Natural killer cell treated with Interleukin-12 subunit alpha and Interleukin-12 subunit beta and Interleukin-15 and Interleukin-18, amount 100 ng/mL, for 72 hours (primary cell): ENCODE measurements at places on chromosomes 12 and 14. TPM values are rescaled to one million over a fixed set of nuclear protein-coding genes. Genes with fewer than 3 reads are reported as not detected.

Gene OR4K2
- total RNA-seq, result not detected

Gene KRT6A
- total RNA-seq, result not detected

Gene LRFN5
- total RNA-seq, result not detected

Gene SLCO1C1
- not detected for total RNA-seq

Gene P2RX2
- not detected for total RNA-seq

Gene PRKCH
- 182 TPM for total RNA-seq

Gene ACSM4
- not detected for total RNA-seq

Gene CMKLR1
- 0.26 TPM for total RNA-seq

GRCh38 chr14:63951021-63951420, 98.2 kb downstream of the SYNE2 start:
- H3K4me1 ChIP-seq, result peaks cover 9% of the 10 kb centered on the region
- no peak overlapping the region for H3K4me3 ChIP-seq
- DNase-seq, result no peak
- H3K27ac ChIP-seq, result no peak overlapping the region
- H3K36me3 ChIP-seq, result peaks cover 6% of the 10 kb centered on the region

GRCh38 chr12:19244312-19244711, 114.8 kb downstream of the PLEKHA5 start:
- peaks cover 5% of the 10 kb centered on the region for H3K4me1 ChIP-seq
- no peak overlapping the region for H3K4me3 ChIP-seq
- H3K27me3 ChIP-seq, result peaks cover 8% of the 10 kb centered on the region
- no peak for DNase-seq
- no peaks in the 10 kb centered on the region for H3K36me3 ChIP-seq

- no peak overlapping the region for H3K4me3 ChIP-seq
- no peaks in the 10 kb centered on the region for H3K27me3 ChIP-seq
- no peaks in the 10 kb centered on the region for H3K36me3 ChIP-seq
- no peak for DNase-seq
Measured at GRCh38 chr14:37673439-37673838, 78.0 kb downstream of the TTC6 start.

DNA sequence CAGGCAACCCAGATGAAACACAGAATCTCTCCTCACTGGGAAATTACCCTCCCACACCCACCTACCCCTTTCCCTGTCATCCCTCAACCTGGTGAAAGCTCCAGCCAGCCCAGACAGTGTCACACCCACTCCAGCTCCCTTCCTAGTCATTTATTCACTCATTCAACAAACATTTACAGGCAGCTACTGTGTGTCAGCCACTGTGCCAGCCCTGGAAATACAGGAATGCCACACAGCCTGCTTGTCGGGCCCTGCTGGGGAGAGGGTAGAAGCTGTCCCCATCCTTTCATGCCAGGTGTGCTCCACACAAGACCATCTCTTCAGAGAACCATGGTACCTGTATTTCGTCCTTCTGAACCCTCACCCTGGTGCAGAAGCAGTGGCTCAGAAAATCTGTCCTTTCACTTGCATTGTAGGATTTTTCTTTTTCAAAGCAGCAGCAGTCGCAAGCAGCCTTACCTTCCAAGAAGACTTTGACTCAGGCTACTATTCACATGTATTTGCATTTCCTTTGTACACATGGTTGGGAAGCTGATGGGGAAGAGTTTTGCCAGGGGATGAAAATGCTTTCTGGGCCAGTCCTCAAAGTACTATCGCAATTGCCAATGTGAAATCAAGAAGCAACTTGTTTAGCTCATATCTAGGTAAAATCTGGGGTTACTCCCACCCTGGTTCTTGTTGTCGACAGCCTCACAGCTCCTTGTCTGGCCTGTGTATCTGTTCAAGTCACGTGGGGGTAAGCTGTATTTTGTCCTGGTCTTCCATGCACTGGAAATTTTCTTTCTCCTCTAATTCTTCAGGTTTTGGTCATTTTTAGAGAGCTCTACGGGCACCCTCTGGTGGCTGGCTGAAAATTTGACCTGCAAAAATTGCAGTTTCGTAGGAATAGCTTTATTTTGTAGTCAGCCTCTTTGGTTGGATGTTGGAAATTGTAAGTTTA, 147.4 kb upstream of the EGLN3 start:
- peaks cover 2% of the 10 kb centered on the region for H3K4me1 ChIP-seq
- H3K36me3 ChIP-seq, result no peaks in the 10 kb centered on the region
- H3K27ac ChIP-seq, result no peak overlapping the region
- no peaks in the 10 kb centered on the region for H3K27me3 ChIP-seq
- no peak for DNase-seq

- no peak overlapping the region for H3K27ac ChIP-seq
- H3K27me3 ChIP-seq, result no peaks in the 10 kb centered on the region
- H3K36me3 ChIP-seq, result no peaks in the 10 kb centered on the region
- peaks cover 14% of the 10 kb centered on the region for H3K4me1 ChIP-seq
Measured at GRCh38 chr14:100035700-100036099, 29.5 kb upstream of the EVL start.

DNA sequence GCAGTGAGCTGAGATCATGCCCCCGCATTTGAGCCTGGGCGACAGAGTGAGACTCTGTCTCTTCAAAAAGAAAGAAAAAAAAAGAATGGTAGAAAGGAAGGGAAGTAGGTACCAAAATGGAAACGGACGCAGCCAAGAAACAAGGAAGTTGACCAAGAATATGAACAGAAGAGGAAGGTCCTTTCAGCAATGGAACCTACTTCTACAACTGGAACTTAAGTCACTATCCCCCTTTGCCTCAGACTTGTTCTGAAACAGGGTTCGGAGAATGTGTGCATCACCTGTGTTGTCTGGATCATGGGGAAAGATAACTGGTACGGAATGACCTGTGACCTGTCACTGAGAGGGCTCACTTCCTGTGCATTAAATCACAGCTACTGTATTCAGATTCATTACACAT, 43.9 kb upstream of the RNASE1 start:
- no peak for DNase-seq
- H3K27me3 ChIP-seq, result peaks cover 13% of the 10 kb centered on the region
- H3K36me3 ChIP-seq, result no peaks in the 10 kb centered on the region
- H3K4me3 ChIP-seq, result no peak overlapping the region

DNA sequence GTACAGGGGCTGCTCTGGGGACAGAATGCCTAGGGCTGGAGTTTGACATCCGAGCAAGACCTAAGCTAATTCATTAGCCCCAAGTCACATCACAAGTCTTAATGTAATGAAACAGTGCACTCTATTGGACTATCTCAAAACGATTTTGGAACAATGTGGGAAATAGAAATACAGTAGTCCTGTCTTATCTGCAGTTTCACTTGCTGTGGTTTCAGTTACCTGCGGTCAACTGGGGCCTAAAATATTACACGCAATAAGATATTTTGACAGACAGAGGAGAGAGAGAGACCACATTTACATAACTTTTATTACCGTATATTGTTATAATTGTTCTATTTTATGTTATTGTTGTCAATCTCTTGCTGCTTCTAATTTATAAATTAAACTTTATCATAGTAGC, 21.1 kb downstream of the MOAP1 start:
- no peak overlapping the region for H3K4me3 ChIP-seq
- no peak for DNase-seq
- H3K27me3 ChIP-seq, result no peaks in the 10 kb centered on the region
- H3K4me1 ChIP-seq, result no peaks in the 10 kb centered on the region
- H3K27ac ChIP-seq, result no peak overlapping the region
- H3K36me3 ChIP-seq, result no peaks in the 10 kb centered on the region

DNA sequence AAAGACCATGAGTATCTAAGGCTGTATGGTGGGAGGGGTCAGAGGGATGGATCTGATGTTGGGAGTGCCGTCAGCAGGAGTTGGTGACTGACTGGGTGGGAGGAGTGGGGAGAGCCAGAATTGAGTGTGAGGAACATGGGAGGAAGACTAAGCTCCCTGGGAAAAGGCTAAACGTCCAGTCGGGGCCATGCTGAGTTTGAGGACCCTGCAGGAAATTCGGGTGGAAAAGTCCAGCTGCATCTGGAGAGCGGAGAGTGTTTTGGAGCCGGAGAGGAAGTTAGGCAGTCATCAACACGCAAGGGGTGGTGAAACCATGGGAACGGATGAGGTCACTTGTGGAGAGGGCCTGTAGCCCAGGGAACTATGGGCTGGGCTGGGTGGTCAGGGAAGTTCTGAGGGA, 60.9 kb downstream of the ELK3 start:
- no peaks in the 10 kb centered on the region for H3K27me3 ChIP-seq
- no peak overlapping the region for H3K4me3 ChIP-seq
- H3K36me3 ChIP-seq, result peaks cover 11% of the 10 kb centered on the region
- H3K4me1 ChIP-seq, result peaks cover 35% of the 10 kb centered on the region

DNA sequence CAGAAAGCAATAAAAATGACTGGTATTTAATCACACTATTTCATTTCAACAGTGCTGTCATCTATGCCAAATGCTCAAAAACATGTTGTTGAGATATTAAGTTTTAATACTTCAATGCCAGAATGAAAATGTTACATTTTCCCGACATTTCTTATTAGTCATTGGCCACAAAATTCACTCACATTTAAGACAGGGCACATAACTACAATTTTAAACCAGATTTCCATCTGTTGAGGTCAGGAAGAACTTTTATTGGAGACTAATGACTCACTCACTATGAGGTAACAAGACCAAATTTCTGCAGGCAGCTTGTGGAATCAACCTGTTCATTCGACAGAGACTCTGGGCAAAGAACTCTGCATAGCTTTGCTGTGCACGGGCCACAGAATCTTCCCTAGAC, 36.8 kb downstream of the PPTC7 start:
- H3K4me1 ChIP-seq, result peaks cover 43% of the 10 kb centered on the region
- no peaks in the 10 kb centered on the region for H3K27me3 ChIP-seq
- no peaks in the 10 kb centered on the region for H3K36me3 ChIP-seq
- no peak for DNase-seq
- no peak overlapping the region for H3K4me3 ChIP-seq
- H3K27ac ChIP-seq, result no peak overlapping the region

DNA sequence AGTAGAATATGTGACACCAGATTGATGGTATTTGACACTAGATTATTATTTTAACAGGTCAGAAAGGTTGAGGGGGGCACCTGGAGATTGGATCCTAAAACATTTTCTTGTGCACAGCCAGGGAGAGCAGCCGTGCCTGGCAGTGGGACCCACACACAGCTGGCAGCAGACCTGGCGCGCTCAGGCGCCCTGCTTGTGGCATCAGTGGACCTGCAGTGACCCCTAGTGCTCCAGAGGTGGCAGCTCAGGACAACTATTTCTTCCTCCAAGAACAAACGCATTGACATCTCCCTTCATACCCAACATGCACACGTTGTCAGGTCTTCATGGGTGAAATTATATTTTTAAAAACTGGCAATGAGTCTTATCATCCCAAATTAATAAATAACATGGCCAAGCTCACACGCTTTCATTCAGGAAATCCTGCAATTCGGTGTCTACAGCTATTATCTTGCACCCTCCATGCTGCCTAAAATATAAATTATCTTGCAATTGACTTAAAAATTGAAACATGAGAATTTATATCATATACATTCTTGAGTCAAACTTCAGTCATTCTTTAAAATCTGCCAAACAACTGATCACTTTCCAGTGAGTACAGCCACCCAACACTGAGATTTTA, 7.7 kb upstream of the TMEM132D start:
- no peaks in the 10 kb centered on the region for H3K36me3 ChIP-seq
- H3K4me3 ChIP-seq, result no peak overlapping the region
- H3K4me1 ChIP-seq, result peaks cover 2% of the 10 kb centered on the region
- H3K27ac ChIP-seq, result no peak overlapping the region
- peaks cover 24% of the 10 kb centered on the region for H3K27me3 ChIP-seq

- no peak overlapping the region for H3K27ac ChIP-seq
- DNase-seq, result no peak
- no peaks in the 10 kb centered on the region for H3K4me1 ChIP-seq
- H3K4me3 ChIP-seq, result no peak overlapping the region
- H3K36me3 ChIP-seq, result no peaks in the 10 kb centered on the region
- no peaks in the 10 kb centered on the region for H3K27me3 ChIP-seq
Measured at GRCh38 chr12:30002677-30003076, 218.9 kb upstream of the TMTC1 start.

GRCh38 chr12:91144053-91144452, 32.8 kb upstream of the LUM start:
- no peaks in the 10 kb centered on the region for H3K4me1 ChIP-seq
- DNase-seq, result no peak
- H3K27me3 ChIP-seq, result no peaks in the 10 kb centered on the region
- H3K4me3 ChIP-seq, result no peak overlapping the region

GRCh38 chr14:60220917-60221316, 28.1 kb upstream of the PPM1A start:
- no peak overlapping the region for H3K4me3 ChIP-seq
- DNase-seq, result no peak
- H3K4me1 ChIP-seq, result peaks cover 3% of the 10 kb centered on the region
- no peaks in the 10 kb centered on the region for H3K27me3 ChIP-seq
- H3K36me3 ChIP-seq, result no peaks in the 10 kb centered on the region

DNA sequence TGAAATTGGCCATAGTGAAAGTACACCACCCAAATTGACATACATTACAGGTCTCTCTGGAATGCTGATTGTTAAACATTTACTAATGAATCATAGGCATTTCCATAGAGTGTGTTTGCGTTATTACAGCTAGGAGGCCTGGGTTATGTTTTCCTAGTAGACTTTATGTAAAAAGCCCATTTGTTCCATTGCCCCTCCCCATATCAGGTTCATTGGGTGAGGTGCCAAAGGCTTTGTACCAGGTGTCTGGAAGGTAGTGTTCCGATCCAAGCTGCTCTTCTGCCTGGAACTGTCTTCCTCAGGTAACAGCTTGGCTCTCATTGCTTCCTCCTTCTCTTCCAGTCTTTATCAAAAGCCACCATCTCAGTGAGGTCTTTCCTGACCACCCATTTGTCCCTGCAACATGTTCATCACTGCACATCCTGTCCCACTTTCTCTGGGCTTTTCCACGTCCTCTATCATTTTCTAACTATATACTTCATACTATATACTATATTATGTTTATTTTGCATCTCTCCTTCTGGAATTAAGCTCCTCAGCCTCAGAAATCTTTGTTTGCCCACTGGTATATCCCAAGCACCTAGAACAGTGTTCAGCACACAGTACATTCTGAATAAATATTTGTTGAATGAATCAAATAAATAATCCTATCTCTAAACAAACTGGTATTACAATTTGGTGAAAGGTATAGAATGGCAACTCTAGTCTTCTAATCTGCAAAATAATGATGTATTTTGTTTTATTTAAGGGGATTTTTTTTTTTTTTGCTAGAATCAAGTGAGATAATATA, 252.3 kb downstream of the KTN1 start:
- H3K27ac ChIP-seq, result no peak overlapping the region
- no peak overlapping the region for H3K4me3 ChIP-seq
- H3K36me3 ChIP-seq, result no peaks in the 10 kb centered on the region
- peaks cover 2% of the 10 kb centered on the region for H3K27me3 ChIP-seq
- no peaks in the 10 kb centered on the region for H3K4me1 ChIP-seq
- no peak for DNase-seq

- H3K27me3 ChIP-seq, result no peaks in the 10 kb centered on the region
- H3K36me3 ChIP-seq, result no peaks in the 10 kb centered on the region
- H3K4me1 ChIP-seq, result peaks cover 9% of the 10 kb centered on the region
- H3K27ac ChIP-seq, result no peak overlapping the region
Measured at GRCh38 chr14:105527826-105528585, 1.6 kb downstream of the TMEM121 start.

- H3K4me1 ChIP-seq, result no peaks in the 10 kb centered on the region
- no peak overlapping the region for H3K27ac ChIP-seq
- no peaks in the 10 kb centered on the region for H3K27me3 ChIP-seq
- DNase-seq, result no peak
- H3K36me3 ChIP-seq, result no peaks in the 10 kb centered on the region
Measured at GRCh38 chr14:102105369-102105768, 18.5 kb upstream of the HSP90AA1 start.
